CD4-positive, alpha-beta T cell treated with Interleukin-2 at 100 ng/mL for 4 hours (primary cell): ENCODE measurements at places on chromosomes 2 and 18.

DNA sequence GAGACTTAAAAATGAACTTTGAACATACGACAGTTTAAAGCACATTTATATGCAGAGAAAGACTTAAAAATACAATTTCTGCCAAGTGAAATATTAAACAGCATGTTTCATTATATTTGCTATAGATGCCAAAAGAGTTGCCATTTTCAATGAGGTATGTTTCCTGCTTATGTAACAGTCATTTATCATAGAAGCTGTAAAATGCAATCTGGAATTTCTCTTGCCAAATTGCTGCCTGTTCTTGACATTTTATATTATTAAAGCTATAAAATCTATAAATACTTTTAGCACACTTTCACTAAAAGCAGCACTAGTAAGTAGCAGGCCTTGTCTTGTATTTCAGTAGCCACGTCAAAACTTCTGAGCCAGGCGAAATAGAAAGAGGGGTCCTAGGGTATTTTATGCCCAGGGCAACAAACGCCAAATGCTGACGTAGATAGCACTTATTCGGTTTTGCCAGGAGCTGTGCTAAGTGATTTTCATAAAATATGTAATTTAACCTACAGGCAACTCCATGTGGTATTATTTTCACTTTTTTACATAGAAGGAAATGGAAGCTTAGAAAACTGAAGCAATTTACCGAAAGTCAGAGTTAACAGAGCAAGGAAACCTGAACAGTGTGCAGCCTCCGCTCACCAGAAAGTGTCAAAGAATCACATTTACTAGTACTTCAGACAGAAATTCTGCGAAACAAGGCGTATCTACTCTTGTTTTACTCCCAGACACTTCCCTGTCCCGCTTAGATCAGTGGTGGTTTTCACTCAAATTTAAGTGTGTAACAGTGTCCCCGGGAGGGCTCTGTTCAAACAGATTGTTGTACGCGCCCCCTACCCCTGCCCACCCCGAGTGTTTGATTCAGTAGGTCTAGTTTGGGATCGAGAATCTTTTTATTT is 1.2 kb upstream of the CYP20A1 start:
- DNase-seq: no peak

- DNase-seq: peak; percentile 78
These were observed 54.1 kb downstream of the LPIN2 start for GRCh38 chr18:2958819-2959298.

- peak; percentile 48 for DNase-seq
These were observed 157.8 kb downstream of the LDLRAD4 start for GRCh38 chr18:13376298-13376840.

GRCh38 chr2:181364492-181365170 is 92.6 kb upstream of the ITGA4 start:
- no peak for DNase-seq

- DNase-seq: no peak
These were observed 31.1 kb upstream of the INO80C start for GRCh38 chr18:35528749-35529274.

GRCh38 chr2:86011449-86011941 is 94.2 kb downstream of the POLR1A start:
- DNase-seq: no peak

- DNase-seq: no peak
These were observed 17.5 kb downstream of the MYO5B start for GRCh38 chr18:50177294-50177992.

DNA sequence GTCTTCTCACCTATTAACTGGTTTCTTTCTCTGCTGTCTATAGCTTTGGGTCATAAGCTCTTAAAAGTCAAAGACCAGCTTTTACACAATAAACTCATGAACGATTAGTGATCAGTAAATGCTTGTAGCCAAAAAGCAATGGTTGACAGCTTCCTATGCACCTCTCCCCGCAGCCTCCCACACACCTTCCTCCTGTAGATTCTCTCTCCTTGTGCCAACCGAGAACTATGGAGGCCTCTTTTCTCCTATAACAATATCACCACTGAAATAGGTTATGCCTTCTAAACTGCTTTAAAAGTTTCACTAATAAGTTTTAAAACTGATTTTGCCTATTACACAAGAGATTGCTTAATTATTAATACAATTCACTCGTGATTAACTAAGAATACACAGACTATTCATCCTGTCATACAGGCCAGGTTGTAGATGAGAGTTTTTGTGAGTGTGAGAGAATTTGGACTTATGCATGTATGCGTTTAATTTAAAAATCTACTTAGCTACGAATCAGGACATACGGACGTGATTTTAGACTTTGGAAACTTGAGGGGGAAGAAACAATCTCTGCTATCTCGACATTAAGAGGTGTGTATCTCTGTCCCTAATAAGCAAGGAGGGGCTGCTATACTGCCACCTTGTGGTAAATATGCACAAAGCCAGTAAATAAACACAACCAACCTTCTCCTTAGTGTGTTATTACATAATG is 229.1 kb upstream of the RBBP8 start:
- DNase-seq: peak; percentile 25

GRCh38 chr2:83112858-83113257 is 1346.2 kb downstream of the SUCLG1 start:
- no peak for DNase-seq

GRCh38 chr2:69936906-69937305 is 22.0 kb downstream of the MXD1 start:
- DNase-seq: no peak

DNA sequence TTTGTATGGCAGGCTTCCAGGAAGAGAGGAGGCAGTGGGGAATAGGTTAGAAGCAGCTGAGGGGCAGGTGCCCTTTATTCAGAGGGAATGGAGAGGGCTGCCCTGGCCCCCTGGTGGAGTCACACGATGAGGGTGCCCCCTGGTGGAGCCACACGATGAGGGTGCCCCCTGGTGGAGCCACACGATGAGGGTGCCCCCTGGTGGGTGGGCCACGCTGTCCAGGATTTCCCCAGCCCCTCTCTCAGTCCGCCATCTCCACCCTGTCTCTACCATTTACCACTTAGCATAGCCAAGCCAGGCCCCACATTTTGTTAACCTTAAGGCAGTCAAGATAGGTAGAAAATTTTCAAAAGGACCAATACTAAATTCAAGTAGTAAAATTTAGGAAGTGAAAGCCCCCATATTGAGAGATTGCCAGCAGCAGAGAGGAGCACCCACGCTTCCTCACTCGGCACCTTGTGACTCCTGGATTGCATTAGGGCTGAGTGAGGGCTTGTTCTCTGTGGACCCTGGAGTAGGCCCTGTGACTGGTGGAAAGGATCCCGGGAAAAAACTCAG is 10.4 kb upstream of the FAM228A start:
- peak; percentile 24 for DNase-seq

GRCh38 chr18:29184654-29185053 is 1007.7 kb upstream of the CDH2 start:
- DNase-seq: no peak

GRCh38 chr2:181814057-181814491 is 77.5 kb upstream of the ITPRID2 start:
- no peak for DNase-seq

DNA sequence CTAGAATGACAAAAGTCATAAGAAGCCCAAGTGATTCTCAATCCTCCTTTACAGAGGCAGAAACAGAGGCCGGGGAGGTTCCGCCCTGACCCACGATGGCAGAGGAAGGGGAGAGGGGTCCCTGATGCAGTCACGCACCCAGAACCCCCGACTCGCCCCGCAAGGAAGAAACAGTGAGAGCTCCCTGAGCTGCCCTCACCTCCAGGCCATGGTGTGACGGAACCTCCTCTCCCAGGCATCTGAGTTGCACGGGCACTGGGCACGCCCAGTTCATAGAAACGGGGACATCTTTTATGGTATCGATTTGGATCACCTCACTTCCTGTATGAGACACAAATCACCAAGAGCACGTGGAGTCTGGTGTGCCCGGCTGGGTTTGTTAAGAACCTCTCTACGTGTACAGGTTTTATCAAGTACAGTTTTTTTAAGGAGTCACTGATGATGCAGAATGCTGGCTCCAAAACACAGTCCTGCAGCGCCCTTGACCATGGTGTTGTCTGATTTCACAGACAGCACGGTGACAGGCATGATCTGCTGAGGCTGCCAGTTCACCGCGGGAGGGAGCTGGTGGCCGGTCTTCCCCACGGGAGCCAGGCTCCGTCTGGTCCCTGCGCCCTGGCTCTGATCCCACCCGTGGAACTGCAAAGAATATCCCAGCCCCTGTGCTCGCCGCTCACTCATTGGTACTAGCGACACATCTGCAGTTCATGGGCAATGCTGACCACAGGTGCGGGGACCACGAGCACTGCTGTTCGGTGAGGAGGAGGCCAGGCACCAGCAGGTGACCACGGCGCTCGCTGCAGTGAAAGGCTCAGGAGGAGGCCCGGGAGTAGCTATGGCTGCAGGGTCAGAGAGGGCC is 35.6 kb downstream of the PXDN start:
- DNase-seq: no peak

DNA sequence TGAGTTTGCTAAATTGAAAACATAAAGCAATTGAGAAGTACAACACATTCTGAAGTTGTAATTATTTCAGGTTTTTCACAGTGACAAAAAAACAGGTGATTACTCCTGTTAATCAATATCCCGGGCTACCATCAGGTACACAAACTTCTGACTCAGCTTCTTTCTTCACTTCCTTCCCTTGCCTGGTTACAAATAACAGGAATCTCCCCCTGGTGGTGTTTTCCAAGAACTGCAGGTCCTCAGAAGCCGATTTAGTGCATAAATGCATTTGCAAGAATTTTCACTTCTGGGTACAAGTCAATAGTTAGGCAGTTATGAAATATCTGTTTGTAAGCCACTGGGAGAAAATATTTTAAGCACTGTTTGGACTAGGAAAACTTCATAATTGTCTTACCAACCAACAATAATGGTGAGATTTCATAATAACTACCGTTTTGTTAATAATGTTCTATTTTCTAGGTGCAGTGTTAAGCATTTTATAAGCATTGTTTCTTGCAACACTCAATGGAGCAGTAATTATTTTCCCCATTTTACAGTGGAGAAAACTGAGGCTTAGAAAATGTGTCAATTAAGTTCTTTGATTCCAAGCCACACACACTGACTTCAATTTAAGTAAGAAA is 12.4 kb upstream of the GMCL1 start:
- DNase-seq: peak; percentile 90

DNA sequence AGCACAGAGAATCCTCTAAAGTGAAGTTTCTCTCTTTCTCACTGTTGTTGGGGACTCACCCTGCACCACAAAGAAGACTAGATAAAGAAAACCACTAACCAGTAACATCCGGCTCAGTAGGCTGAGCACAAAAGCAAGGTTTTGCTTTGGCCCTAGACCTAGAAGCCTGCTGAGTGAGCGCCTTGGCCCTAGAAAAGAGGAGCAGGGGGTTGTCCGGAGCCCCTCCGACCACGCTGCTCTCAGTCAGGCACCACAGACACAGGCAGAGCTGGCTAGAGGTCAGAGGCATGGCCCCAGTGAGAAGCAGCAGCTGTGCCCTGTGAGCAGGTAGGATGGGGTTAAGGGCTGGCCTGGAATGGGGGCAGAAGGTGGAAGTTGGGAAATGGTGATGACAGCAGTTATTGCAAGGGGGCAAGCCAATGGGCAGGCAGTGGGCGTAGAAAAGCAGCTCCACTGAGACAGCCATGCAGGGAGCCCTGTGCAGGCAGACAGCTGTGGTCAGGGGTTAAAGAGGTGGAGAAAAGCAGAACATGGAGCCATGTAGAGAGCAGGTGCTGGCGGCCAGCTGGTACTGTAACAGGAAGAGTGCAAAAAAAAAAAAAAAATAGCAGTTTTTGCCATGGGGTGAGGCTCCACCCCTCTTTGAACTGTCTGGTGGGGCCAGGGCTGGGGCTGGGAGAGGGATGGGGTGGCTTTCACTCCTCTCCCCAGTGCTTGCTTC is 36.9 kb upstream of the SLC14A1 start:
- DNase-seq: peak; percentile 74

DNA sequence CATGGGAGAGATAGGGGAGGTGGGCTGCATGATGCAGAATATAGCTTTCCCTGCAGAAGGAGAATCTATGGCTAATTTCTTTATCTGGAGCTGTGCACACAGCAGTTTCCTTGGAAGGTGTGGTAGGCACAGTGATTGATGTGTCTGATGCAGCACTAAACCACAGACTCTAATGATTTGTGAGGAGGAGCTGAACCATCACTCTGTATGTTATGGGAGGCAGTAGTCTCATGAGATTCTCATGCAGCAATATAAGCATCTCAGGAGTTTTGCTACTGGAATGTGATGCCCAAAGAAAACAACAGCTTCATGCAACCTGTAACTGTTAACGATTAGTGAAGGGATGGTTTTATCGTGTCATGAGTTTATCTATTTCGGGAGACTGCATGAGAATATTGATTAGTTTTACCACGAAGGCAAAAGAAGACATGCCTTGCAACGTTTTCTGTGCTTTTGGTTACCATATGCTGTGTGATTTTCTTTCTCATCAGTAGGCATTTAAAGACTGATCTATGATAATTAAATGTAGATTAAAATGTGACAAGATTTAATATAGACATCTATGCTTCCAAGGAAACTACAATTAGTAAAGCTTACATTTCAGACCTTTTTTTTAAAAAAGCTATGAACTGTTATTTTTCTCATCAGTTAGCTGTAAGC is 286.8 kb downstream of the ARL6IP6 start:
- no peak for DNase-seq

- no peak for DNase-seq
These were observed 4.9 kb downstream of the INHBB start for GRCh38 chr2:120350801-120351320.

GRCh38 chr2:71888751-71889445 is 258.8 kb downstream of the CYP26B1 start:
- DNase-seq: no peak

DNA sequence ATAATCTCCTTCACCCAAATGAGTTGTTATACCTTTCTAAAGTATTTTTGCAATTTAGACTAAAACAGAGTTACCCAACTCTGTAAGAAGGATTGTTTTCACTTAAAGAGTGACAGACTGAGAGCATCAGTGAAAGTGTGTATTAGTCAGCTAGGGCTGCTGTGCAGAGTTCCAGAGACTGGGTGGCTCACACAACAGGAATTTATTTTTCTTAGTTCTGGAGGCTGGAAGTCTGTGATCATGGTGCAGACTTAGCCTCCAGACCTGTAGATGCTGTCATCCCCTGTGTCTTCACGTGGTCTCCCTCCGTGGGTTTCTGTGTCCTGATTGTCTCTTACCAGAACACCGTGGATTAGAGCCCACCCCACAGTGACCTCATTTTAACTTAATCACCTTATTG is 40.0 kb downstream of the BCL2L11 start:
- DNase-seq: no peak

DNA sequence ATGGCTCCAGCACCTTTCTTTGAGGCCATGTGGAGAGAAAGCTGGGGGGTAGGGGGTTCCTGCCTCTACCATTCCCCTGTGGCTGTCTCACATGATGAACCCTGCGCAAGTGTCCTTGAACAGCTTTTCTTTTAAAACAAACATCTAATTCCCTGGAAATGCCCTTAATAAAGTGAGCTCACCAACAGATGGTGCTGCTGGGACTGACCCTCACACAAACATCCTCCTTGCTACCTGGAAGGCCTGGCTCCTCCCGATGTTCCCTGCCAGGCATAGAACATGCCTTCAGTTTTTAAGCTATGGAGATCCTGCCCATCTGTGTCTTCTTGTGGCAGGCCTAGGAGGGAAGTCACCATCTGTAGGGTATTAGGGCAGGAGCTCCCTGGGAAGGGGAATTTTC is 60.7 kb upstream of the GATA6 start:
- no peak for DNase-seq
